ENCODE measurements at places on chromosomes 2 and 18.

DNA sequence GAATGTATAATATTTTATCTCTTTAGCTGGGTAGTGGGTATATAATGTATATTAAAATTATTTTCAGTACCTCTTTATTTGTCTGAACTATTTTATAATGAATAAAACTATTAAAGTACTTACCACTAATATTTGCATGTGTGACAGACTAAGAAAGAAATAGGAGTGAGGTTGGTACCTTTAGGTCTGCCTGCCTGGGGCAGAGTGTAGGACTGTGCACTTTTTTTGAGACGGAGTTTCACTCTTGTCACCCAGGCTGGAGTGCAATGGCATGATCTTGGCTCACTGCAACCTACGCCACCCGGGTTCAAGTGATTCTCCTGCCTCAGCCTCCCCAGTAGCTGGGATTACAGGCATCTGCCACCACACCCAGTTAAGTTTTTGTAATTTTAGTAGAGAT lies 18.8 kb downstream of the NCOA1 start:
- DNase-seq = no peak

- no peak for DNase-seq
Observed at GRCh38 chr18:68916734-68917133, 118.9 kb downstream of the CCDC102B start.

- DNase-seq = no peak
Observed at GRCh38 chr2:16657671-16658070, 8.0 kb downstream of the CYRIA start.

- peak; percentile 32 for DNase-seq
Observed at GRCh38 chr2:37832590-37833197, 92.4 kb upstream of the RMDN2 start.

DNA sequence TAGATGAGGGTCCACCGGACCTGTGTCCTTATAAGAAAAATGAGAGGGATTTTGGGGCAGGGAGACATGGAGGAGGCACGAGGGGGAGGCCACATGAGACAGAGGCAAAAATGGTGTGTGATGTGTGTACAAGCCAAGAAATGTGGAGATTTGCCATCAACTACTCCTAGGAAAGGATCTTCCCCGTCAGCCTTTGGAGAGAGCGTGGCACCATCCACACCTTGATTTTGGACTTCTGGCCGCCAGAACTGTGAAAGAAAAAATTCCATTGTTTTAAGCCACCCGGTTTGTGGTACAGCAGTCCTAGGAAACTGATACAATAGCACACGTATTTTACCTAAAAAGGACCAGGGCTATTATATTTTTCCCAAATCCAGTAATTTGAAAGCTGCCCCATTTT lies 829.0 kb upstream of the SALL3 start:
- DNase-seq = no peak

GRCh38 chr2:15941871-15942710 lies 1.7 kb downstream of the MYCN start:
- DNase-seq = no peak

GRCh38 chr18:8106603-8107002 lies 502.6 kb upstream of the RAB12 start:
- no peak for DNase-seq

- DNase-seq = no peak
Observed at GRCh38 chr2:96157649-96158553, 12.7 kb upstream of the DUSP2 start.

GRCh38 chr2:216915557-216916150 lies 55.8 kb upstream of the TNP1 start:
- no peak for DNase-seq

- no peak for DNase-seq
Observed at GRCh38 chr2:179556425-179556824, 291.8 kb upstream of the SESTD1 start.

DNA sequence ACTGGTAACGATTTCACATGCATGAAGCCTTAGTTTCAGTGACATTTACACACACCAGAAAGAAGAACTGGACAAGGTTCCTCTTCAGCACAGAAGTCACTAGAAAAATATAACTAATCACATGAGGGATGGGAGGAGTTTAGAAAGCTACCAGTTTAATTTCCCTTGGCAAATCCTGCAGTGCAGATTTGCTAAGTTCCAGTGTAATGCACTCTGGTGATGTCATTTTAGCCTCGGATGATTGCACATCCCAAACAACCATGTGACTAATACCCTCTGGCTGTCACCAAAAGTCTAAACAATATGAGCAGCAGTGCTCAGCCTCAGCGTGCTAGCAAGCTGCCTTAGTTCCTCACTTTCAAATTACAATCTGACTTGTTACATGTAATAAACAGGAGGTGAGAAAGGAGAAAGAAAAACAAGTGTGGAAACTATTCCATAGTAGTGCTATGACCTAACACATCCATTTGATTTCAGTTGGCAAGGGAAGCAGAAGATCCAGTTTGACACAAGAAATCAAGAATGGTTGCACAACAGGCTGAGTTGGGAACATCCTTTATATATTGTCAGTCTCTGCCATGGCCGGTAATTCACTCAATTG lies 35.3 kb upstream of the PPP1CB start:
- DNase-seq = no peak

DNA sequence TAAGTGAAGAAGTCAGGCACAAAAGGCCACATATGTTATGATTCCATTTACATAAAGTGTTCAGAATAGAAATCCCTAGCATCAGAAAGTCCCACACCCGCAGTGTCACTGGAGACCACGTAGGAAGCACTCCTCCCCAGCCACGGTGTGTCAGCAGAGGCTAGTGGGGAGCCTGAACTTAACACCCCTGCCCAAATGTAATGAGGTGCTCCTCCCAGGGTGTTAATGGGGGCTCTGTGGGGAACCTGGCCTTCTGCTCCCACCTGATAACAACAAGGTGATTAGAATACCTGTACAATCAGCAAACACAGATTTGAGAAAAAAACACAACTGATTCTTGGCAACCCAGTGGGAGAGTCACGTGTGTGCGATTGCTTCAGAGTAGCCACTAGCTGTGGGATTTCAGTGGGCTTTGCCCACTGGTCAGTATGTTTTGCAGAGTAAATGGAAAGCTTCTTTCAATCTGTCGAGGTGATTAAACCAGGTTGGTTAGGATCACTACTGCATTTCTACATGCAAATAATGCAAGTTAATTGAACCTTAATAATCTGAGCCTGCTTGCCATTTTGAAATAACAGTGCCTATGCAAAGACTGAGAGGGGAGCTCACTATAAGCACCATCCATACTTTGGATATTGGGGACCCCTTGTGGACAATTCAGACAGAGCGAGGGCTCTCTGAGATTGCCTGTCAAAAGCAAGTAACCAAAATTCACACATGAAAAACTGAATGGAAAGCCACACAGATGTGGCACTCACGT lies 20.6 kb upstream of the ATRAID start:
- DNase-seq = no peak

DNA sequence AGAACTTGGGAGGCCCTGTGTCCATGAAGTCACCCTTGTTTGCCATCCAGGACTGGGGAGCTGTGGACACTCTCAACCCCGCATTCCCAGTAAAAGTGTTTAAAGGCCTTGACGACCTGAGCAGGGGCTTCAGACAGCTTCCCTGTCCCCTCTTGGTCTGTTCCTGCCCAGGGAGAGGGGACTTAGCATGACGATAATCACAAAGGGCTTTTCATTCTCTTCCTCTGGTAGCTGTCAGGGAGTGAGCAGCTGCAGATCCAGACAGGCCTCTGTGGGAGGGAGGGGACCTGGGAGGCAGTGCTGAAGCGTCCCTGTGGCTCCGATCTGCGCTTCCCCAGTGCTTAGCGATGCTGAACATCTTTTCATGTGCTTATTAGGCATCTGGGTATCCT lies 77.8 kb upstream of the HS6ST1 start:
- no peak for DNase-seq

DNA sequence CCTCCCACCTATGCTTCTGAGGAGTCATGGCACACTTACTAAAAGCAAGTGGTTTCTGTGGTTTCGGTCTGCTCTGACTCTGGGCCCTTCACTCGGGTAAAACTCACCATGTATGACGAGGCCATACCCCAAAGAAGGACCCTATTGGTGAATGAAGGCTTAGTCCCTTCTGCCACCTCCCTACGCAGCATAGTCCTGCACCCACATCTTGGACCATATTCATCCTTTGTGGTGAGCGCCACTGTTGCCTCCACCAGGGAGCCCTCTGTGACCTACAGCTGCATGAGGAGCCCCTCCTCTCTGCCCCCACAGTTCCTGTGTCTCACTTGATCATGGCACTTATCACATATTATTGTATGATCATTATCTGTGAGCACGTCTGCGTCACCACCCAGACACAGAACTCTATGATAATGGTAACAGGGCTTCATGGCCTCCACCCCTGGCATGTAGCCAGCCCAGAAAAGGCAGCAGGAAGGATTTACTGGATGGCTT lies 113.3 kb downstream of the TFCP2L1 start:
- DNase-seq = no peak

DNA sequence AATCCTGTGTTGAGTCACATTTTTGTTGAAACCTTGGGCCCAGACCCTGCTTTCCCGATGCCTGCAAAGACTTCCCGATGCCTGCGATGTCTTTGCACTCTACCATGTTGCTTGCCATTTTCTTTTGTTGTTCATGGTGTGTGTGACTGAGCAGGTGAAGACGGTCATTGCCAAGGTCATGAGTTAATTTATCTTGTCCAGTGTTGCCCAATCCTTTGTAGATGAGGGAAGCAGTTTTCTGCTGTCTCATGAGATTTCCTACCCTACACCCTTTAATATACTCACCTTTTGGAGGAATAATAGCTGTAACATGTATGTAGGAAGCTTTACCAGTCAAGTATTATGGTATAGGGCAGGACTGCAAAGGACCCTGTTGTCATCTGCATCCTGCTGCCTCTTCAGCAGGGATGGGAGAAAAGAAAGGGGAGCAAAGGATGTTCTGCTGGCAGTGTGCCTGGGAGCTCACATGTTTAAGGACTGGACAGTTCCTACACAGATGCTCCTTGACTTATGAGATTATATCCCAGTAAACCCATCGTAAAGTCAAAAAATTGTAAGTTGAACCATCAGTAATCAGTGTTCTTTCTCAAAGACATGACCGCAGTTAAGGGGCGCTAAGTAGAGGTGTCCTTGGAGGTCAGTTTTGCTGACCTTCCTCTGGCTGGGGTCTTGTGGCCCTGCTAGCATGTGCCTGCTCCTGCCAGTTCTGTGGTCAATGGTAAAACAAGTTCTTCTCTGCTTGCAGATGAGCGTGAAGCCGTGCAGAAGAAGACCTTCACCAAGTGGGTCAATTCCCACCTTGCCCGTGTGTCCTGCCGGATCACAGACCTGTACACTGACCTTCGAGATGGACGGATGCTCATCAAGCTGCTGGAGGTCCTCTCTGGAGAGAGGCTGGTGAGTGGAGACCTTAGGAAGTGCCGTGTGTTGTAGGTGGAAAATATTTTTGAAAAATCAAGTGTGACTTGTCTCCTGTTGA lies 124.8 kb upstream of the EML6 start:
- no peak for DNase-seq

GRCh38 chr2:239049421-239050251 lies 201.8 kb downstream of the TWIST2 start:
- DNase-seq = no peak

All from NCI-H187 treated with DMSO at 0.1 percent for 48 hours (cell line).